ENCODE measurements at places on chromosomes 6 and 20.

GRCh38 chr20:60249436-60249835, 291.2 kb downstream of the CDH26 start:
- DNase-seq, result no peak

DNA sequence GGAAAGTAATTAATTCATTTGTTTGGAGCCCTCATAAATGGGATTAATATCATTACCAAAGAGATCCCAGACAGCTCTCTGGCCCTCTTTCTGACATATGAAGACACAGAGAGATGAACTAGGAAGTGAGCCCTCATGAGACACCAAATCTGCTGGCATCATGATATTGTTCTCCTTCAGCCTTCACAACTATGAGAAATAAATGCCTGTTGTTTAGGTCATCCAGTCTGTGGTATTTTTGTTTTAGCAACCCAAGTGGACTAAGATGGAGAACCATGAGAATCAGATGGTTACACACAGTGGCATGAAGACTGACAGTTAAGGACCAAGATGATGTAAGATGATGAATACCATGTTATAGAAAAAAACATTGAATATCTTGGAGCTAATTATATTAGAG, 16.9 kb upstream of the HBS1L start:
- DNase-seq, result no peak

GRCh38 chr6:10048370-10049297, 366.2 kb downstream of the TFAP2A start:
- no peak for DNase-seq

DNA sequence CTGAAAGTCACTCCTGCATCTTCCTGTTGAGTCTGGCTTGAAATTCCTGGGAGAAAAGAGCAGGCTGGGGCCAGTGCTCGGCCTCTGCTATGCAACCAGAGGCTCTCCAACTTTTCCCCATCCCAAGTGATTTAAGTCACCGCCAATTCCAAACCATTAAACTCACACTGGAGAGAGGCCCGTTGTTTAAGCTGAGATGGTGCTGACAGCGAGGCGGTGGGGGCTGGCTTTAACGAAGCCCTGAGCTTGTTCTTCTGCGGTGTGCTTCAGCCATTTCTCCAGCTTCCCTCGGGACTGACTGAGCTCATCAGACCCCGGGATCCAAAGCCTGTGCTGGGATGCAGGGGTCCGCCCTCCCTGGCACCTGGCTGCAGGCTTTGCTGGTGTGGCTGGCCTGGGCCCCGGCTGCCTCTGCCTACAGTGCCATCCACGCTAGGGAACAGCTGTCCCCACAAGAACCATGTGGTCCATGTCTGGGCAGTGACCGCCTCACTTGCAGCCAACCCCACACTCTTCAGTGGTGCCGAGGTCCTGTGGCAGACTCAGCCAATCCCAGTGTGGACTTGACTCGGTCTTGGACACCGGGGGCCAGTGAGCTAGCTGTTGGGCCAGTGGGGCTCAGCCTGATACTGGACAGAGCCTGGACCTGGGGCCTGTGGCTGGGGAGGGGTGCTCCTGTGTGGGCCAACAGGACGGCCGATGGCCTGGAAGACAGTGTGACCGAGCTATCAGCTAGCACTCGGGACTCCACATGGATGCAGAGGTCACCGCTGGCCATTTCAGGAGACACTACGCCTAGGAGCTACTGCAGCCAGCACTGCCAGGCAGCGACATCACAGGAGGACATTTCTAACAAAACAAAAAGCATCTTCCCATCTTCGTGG, 21.2 kb downstream of the RAMACL start:
- no peak for DNase-seq

DNA sequence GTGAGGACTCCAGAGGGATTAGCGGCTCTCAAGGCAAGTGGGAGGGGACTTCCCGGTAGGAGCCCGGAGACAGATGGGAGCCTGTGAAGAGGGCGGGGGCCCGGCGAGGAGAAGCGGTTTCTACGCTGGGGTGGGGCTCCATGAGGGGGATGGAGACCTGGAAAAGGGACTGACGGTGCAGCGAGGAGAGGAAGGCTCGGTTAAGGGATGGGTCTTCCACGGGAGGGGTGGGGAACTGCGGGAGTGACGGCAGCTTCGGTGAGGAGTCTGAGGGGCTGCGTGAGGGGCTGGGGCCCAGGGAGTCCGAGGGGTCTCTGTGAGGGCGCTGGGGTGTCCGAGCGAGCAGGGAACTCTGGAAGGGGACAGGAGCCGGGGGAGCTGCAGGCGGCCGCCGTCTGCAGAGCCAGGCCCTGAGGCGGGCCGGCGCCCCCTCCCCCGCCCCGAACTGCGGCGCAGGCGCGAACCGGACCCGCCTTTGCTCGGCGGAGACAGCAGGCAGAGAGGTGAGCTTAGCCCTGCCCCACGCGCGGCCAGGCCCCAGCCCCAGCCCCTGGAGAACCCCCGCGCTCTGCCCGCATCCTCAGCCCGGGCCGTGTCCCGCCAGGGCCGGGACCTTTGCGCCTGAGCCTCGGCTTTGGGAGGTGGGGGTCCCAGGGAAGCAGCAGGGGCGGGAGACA, at the start of gene NRSN2:
Gene NRSN2 (plus strand): TSS at position 472 of the 677 bp plus-strand sequence. CDS start 2,533 bp downstream, outside the sequence.
- DNase-seq, result peak; percentile 39

DNA sequence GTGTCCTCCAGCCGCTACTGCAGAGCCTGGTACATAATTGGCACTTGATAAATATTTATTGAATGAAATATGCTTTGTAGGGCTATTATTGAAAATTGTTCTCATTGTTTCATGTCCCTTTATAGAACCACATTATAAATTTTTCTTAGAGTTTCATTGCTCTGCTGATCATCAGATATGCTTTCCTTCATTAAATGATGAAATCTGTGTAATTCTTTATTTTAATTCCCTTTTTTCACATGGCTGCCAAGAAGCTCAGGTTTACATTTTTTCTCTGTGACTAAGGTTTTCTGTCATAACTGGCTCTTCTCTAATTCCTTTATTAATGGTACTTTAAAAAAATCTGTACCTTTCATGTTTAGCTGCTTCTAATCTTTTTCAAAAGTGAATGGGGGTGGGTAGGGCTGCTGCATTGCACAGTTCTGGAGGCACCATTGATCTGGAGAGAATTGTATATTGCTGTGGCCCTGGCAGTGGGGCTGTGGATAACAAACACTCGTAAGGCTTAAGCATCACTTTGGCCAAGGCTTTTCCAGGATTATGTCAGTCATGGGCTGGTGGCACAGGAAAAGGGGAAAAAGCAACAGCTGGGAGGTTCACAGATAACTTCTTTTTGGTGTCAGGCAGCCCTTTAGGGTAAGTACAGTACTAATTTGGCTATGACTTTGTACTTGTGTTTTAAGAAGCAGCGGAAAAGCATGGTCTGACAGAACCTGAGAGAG, 43.8 kb downstream of the ARFGEF2 start:
- DNase-seq, result no peak

GRCh38 chr6:107511511-107511993, 21.6 kb downstream of the SOBP start:
- DNase-seq, result no peak

GRCh38 chr20:44615876-44616603, 33.7 kb downstream of the PKIG start:
- DNase-seq, result no peak

- DNase-seq, result no peak
Measured at GRCh38 chr20:21166801-21167200, 40.9 kb downstream of the KIZ start.

DNA sequence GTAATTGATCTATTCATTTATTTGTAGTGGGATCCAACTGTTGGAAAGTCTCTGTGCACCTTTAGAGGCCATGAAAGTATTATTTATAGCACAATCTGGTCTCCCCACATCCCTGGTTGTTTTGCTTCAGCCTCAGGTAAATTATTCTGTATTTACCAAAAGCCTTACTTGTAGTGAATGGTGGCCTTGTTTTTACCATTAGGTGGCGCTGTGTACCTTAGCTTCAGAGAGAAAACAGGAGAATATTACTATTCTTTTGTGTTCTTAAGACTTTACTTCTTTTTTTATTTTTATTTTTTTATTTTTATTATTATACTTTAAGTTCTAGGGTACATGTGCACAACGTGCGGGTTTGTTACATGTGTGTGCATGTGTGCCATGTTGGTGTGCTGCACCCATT, 23.7 kb downstream of the PEX7 start:
- DNase-seq, result peak; percentile 29

GRCh38 chr6:85436411-85436810, 13.5 kb upstream of the NT5E start:
- no peak for DNase-seq

DNA sequence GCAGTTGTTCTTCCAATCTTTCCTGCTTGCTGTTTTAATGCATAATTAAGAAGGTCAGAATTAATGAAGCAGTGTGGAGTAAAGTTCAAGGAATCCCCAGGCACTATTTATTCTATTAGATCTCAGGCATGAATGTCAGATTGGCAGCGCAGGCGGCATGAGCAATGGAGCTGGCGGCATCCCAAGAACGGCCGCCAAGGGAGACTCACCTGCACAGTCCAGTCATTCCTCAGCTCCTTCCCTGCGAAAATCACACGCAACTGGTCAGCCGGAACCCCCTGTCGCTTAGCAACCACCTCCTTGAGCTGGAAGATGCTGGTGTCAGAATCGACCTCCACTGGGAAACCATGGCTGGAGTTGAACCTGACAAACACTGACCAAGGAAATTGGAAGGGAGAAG, 284.5 kb downstream of the PRKN start:
- peak; percentile 18 for DNase-seq

- DNase-seq, result no peak
Measured at GRCh38 chr6:112912416-112913101, 565.4 kb downstream of the RFPL4B start.

GRCh38 chr20:8150591-8150990, 18.5 kb downstream of the PLCB1 start:
- DNase-seq, result no peak

DNA sequence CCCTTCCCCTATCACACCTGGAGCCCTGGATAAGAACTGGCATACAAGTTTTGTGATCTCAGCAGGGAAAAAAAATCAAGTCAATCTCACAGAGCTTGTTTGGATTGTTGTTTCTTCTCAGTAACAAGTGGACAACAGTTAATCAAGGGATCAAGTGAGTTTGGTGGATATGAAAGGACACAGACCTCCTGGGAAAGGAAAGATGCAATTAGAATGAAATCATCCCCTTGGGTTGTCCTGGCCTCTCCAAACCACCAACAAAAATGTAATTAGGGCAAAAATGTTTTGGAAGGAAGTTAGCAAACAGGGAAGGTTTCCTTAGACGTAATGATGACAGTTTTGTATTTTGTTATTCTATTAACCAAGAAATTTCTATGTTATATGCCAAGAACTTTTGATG, 99.1 kb upstream of the PRDM1 start:
- DNase-seq, result no peak

DNA sequence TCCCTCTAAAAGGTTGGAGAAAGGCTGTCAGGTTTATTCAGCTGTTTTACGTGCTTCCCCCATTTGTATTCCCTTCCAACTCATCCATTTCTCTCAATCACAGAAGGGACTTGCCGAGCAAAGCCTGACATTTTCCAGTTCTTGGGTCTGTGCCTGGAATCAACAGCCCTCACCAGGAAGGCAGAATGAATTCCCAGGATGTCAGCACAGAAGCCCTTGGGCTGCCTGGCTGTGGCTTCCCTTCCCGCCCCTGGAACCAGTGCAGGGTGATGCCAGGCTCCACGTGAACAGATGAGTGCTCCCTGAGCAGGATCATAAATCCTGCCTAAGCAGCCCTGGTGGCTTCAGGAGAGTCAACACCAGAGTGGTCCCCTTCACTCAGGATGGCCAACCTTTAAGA, 86.1 kb upstream of the CD83 start:
- DNase-seq, result no peak

DNA sequence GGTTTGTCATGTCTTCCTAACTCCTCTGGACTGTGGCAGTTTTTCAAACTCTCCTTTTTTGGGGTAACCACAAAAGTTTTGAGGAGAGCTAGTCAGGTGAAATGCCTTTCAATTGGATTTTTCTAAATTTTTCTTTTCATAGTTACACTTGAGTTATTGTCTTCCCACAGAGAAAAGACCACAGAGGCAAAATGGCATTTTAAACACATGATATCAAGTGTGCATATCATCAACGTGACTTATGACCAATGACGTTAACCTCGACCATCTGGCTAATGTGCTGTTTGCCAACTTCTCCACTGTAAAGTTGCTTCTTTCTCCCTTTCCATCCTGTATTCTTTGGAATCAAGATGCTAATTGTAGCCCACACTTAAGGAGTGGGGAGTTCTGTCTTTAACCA, 41.3 kb upstream of the SNAP25 start:
- no peak for DNase-seq

DNA sequence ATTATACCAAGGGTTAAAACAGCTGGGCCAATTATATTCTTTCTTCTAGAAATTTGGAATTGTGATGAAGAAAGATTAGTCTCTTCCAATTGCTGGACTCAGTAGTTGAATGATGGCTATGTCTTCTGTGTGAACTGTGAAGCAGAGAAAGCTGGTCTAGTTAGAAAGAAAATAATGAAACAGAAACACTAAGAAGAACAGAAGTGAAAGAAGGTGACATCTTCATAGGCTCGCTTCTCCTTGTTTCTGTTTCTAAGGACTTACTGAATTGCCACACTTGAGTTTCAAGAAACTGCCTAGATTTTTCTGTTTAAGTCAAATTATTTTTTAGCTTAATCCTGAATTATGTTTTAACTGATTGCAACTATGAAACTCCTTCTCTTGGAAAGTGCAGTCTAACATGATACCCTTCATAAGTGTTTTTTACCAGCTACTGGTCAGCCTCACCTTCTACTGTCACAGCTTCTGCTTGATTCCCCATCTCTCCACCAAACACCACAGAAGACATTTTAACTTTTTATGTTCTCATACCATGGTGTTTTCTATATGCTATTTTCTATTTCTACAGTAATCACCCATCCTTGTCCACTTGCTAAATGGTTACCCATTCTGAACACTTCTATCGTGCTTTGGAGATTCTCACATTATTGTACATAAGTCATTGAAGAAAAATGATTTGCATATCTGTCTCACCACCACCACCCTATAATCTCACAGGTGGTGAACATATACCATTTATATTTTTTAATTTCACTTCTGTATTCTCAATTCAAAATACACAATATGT, 268.8 kb downstream of the GRIK2 start:
- no peak for DNase-seq

- DNase-seq, result no peak
Measured at GRCh38 chr6:52314752-52315151, 30.2 kb upstream of the MCM3 start.

DNA sequence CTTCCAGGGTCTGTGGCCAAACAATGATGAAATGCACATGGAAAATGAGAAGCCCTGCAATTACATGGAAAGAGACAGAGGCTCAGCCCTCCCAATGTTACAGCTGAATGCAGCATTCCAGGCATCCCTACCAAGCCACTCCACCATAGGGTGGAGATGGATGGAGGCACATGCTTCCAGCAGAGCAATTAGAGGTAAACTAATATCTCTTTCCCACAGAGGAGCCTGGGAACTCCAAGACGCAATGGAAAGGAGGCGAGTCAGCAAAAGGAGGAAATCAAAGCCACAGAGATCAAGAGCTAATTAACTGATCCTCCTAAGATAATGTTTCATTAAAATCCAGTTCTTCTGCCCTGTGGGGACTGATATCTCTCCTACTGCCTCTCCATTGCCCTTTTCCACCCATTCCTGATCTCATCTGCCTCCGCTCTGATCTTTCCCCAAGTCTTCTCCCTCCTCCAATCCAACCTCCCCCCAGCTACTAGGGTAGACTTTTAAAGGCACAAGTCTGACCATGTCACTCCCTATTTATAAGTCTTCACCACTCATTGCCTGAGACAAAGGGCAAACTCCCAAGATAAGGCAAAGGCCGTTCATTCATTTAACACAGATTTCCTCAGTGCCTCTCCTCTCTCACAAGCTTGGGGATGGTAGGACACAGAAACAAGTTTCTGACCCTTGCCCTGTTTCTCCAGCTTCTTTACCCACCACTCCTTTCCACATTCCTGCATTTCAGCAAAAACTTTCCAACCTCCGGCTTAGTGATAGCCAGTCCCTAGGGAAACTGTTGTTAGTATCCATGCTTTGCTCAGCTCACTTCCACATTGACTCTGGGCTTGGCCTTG, 14.3 kb upstream of the KCNB1 start:
- DNase-seq, result no peak
